T-helper 1 cell (primary cell): ENCODE measurements at places on chromosomes 6 and 20.
A peak's percentile ranks its signal among the peaks of the same experiment; 100 is the strongest.

- no peak for DNase-seq
Observed at GRCh38 chr20:17558154-17558940, 11.5 kb upstream of the DSTN start.

- peak; percentile 54 for DNase-seq
Observed at GRCh38 chr20:31515775-31516107, 1.5 kb downstream of the HM13 start.

- no peak for DNase-seq
Observed at GRCh38 chr6:117346142-117346930, 79.4 kb downstream of the ROS1 start.

- DNase-seq, result no peak
Observed at GRCh38 chr6:101543796-101544195, 150.3 kb downstream of the GRIK2 start.

GRCh38 chr6:141550471-141550870 is 582.3 kb upstream of the GJE1 start:
- no peak for DNase-seq

DNA sequence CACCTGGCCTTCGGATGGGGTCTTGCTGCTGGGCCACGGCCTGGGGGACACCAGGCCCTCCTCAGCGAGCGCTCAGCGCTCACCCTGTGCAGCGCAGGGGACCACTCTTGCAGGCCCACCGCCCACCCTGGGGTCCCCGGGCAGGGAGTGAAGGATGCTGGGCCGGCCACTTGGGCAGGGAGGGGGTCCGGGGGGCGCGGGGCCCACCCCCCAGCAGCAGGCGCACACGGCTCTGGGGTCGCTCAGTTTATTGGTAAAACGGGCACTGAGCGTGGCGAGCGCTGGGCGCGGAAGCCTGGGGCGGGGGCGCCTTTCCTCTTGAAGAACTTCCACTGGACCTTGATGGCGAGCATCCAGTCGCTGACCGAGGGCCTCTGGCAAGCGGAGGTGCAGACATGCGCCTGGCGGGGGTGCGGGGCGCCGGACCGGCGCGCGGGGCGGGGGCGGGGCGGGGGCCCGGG is 11.1 kb downstream of the EEF1A2 start:
- no peak for DNase-seq

DNA sequence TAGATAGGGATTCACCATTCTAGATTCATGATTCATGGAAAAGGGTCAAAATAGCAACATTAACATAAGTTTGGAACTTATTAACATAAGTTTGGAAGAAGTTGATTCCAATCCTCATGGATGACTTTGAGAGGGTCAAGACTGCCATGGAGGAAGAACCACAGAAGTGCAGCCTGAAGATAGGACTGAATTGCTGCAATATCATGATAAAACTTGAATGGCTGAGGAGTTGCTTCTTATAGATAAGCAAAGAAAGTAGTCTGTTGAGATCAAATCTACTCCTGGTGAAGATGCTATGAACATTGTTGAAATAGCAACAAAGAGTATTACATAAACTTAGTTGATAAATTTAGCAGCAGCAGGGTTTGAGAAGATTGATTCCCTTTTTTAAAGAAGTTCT is 62.2 kb downstream of the GMDS start:
- DNase-seq, result no peak

DNA sequence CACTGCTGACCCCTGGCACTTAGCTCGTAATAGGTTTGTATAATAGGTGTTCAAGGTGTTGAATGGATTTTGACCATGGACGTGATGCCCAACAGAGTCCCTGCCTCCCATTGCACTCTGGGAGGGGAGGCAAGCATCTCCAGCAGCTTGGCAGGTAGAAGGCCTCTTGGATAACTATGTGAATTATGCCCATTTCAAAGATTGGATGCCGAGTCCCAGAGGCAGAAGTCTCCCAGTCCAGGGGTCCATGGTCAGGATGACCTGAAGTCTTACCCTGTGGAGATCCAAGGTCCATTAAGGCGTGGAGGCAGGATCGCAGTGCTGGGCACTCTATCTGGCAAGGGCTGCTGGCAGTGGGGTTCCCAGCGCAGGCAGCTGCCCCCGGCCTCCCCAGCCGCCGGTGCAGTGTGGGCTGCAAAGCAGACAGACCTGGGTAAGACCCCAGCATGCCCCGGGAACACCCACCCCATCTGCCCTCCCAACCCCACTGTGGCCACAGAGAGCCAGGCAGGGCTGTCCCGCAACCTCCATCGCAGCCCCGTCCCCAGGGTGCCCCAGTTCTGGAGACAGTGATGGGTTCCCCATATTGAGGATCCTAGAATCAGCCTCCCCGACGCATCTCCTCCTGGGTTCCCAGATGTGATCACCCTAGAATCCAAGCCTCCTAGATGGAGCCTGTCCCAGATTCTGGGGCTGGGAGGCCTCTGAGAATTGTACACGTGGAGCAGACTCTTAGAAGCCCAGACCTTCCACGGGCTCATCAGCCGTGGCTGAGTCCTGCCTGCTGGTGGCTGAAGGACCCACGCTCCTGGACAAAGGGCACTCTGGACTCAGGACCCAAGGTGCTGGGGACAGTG is 44.6 kb downstream of the APCDD1L start:
- no peak for DNase-seq

- DNase-seq, result no peak
Observed at GRCh38 chr6:159400826-159401225, 231.6 kb downstream of the FNDC1 start.

DNA sequence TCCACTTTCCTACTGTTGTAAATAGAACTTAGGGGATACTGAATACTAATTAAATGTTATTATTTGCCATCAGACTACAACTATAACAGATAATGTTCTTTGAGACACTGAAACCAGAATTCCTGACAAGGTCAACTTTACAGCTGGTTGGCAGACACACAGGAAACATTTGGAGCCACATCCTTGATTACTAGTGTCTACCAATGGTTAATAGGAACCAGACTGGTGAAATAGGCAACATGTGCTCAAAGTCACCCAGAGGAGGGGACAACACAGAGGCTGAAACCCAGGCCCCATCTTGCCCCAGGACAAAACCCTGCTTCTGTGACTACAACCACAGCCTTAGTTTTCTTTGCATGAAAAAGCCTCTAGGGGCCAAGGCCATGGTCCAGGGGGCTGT is 47.8 kb upstream of the NT5E start:
- no peak for DNase-seq

DNA sequence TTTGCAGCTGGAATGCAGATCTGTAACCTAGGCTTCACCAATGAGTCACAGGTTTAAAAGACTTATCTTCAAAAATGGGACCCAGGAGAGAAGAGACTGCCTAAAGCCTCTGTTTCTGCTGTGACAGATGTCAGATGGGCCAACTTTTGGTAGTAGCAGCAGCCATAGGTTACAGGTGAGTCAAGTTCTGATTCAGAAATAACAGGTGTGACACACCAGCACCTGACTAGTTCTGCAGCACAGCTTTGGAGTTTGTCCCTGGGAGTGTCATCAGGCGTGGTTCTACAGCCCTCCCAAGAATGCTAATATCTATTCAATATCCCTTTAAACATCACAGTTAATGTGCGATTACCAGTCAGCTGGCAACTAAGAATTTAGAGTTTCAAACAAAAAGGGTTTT is 121.9 kb upstream of the BTN3A2 start:
- no peak for DNase-seq

DNA sequence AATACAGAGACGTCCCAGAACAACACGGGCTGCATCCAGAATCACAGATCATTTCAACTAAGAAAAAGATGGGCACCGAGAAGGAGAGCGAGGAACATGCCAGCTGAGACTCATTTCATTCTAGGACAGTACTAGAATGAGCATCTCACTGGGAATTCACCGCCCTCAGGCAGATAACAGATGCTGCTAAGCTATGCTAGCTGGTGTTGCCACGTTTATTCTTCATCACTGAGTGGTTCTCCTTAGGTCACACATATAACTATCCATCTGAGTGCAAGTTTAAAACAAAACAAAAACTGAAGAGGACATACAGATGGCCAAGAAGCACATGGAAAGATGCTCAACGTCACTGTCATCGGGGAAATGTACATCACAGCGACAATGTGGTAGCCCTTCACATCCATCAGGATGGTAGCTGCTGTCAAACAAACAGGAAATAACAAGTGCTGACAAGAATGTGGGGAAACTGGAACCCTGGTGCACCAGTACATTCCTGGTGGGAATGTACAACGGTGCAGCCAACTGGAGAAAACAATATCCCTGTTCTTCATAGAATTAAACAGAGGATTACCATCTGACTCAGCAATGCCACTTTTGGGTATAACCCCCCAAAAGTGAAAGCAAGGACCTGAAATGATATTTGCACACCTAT is 97.6 kb downstream of the SLC22A23 start:
- DNase-seq, result no peak

GRCh38 chr6:42688281-42688680 is 34.1 kb downstream of the PRPH2 start:
- DNase-seq, result no peak

DNA sequence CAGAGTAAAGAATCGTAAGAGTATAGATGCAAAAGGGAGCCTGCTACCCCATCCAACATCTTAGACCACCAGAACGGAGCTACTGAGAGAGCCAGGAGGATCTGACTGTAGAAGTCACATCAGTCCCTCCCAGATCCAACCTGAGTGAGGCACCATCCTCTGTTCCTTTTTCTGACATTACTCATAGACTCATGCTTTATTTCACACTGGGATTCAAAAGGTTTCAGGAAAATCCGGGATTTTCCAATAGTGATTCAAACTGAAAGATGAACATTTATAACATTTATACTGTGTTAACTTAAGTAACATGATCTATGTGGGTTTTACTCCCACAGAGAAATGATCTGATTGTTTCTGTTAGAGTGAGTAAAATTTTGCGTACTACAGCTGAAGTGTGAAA is 868.6 kb upstream of the GJE1 start:
- DNase-seq, result no peak

DNA sequence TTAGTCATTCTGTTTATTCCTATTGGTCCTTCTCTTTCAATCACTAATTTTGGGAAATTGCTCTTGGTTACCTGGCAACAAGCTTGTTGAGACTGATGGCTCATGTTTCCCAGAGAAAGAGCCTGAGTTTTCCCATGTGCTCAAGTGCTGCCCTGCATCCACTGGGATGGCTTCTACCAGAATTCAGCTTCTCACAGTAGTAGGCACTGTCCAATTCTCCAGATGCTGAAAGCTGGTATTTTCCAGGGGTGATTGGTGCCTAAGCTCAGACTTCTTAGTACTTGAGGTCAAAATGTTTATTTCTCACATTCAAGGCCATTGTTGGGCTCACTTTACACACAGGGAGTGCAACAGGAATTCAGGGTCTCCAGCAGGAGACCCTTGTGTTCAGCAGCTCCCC is 29.1 kb upstream of the SLC2A12 start:
- no peak for DNase-seq

DNA sequence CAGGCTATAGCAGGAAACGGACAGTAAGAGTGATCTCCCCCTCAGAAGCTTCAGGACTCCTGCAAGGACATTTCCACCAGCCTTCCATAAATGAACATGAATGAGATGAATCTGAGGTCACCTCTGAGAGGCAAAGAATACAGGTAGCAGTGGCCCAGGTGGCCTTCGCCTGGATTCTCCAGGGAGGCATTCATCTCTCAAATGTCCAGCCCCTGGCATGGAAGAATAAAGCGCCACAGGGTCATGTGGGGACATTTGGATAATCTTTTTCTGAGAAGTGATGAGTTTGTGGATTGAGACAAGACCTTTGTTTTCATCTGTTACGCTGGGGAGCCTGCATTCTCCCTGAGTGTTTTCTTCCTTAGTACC is 2.9 kb downstream of the GMPR start:
- no peak for DNase-seq

- DNase-seq, result no peak
Observed at GRCh38 chr6:142444376-142444775, 142.6 kb downstream of the ADGRG6 start.

GRCh38 chr6:435441-436307 is 44.1 kb downstream of the IRF4 start:
- DNase-seq, result no peak

GRCh38 chr6:45652416-45652815 is 274.7 kb upstream of the SUPT3H start:
- DNase-seq, result no peak

DNA sequence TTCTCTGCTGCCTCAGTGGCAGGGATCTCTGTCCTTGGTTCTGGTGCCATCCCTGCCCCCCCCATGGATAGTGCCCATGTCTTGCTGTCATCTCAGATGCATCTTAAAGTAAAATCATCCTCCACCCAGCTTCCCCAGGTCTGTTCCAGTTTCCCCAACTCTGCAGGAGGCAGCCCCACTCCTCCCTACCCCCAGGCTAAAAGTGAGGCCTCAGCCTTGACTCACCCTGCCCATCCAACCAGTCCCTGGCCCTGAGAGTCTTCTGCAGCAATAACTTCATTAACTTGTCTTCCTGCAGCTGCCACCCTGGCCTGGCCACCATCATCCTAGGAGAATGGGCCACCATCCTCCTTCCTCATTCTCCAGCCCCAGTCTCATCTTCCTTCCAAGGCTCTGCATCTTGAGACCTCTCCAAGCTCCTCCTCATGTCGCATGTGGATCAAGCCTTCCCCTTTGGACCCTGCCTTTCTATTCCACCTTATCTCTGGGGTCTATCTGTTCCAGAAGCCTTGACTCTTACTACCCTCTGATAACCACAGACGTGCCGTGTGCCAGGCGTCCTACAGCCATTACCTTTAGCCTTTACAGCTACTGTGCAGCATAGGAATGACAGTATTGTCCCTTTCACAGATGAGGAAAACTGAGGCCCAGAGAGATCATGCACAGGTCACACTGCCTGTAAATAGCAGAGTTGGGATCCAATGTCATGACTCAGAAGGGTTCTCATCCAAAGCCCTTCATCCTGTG is 2.0 kb upstream of the PNPLA1 start:
- DNase-seq, result no peak

DNA sequence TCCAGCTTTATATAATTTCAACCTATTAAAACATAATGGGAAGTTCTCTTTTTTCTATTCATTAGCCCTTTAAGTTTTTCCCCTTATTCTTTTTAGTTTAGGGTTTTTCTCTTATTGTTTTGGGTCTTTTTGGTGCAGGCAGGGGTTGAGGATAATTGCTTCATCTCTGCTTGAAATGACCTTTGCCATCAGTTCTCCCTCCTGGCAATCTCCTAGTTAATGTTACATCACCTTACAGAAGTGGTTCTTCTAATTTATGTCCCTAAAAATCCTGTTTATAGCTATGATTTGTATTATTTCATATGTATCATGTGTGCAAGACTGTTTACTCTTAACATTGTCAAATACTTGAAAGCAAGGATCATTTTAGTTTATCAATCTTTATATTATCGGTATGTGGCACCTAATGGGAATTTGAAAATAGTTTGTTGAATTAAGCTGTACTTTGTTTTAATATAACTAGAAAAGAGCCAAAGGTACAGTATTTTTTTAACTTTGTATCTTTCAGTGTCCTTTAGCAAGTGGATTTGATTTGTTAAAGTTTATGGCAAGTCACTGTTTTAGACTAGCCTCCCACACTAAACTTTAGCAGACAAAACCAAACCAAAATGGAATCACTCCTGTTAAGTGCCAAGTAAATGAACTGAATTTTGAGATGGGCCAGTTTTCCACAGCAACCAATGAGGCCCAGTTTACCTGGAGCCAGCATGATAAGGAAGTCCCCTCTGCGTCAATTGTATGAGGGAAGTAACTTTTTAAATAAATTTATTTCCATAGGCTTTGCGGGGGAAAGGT is 26.6 kb upstream of the RUNX2 start:
- DNase-seq, result no peak
